Osteoblast (primary cell): ENCODE measurements at places on chromosomes 7 and 10.

- DNase-seq: peak; percentile 52
Observed at GRCh38 chr10:77016278-77016815, 621.3 kb downstream of the KCNMA1 start.

GRCh38 chr7:106775552-106775936 lies 89.5 kb upstream of the PIK3CG start:
- DNase-seq: peak; percentile 85

DNA sequence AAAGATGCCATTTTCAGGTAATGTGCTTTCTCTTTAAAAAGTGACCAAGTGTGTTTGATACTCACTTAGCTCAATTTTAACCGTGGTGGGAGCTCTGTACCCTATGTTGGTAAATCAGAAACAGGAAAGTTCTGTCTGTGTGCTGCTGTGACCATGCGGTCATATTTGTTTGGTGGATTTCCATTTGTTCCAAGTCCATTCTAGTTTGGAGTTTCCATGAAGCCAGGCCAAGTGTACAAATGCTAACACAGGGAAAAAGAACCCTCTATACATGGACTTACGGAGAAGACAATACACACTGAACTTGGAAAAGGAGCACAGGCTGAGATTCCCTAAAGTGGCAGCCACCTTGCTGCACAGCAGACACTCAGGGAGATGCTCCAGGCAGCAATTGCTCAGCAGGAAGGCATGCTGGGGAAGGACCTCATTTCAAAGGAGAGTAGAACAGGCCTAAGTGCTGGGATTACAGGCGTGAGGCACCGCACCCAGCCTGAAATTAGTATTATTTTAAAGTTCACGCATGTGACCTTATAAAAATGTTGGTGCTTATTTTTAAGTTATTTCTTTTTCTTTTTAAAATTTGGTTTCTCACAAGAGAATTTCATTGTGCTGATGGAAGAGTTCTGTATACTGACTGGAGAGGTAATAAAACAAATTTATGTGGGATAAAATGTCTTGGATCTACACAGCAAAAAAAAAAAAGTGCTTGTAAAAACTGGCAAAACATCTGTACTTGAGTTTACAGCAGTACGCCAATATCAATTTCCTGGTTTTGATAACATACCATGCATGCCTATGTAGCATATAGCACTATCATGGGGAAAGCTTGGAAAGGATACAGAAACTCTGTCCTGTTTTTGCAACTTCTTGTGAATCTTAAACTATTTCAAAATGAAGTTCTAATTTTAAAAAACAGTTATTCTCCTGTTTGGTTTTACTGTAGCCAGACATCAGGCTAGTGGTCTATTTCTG lies 436.2 kb downstream of the KCNMA1 start:
- DNase-seq: no peak

DNA sequence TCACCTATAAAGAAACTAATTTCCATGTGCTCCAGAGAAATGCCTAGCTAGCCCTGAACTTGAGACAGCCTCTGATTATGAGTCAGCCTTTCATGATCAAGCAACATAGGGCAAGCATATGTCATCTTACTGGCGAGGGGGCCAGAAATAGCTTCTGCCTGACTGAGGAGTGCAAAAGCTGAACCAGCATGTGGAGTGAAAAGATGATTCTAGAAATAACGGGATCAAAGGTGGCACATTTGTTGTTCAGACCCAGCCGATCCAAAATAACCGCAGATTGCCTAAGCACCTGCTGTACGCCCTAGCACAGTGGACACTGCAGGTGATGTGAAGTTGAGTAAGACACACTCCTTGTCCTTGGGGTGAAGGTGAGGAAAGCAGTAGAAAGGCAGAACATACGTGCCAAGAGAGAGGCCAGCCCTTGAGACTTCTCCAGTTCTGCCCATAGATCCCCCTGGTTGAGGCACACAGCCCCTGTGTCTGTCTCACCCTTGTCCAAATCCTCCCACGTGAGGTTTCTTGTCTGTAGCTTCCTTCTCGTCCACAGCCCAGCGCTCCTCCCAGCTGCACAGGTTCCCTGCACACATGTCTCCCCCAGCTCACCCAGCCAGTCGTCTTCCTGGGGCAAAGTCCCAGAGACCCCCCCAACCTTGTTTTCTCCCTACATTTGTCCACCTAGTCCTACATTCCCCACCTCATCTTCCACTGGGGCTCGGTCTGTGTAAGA lies 2.8 kb upstream of the BCL7B start:
- DNase-seq: peak; percentile 97

DNA sequence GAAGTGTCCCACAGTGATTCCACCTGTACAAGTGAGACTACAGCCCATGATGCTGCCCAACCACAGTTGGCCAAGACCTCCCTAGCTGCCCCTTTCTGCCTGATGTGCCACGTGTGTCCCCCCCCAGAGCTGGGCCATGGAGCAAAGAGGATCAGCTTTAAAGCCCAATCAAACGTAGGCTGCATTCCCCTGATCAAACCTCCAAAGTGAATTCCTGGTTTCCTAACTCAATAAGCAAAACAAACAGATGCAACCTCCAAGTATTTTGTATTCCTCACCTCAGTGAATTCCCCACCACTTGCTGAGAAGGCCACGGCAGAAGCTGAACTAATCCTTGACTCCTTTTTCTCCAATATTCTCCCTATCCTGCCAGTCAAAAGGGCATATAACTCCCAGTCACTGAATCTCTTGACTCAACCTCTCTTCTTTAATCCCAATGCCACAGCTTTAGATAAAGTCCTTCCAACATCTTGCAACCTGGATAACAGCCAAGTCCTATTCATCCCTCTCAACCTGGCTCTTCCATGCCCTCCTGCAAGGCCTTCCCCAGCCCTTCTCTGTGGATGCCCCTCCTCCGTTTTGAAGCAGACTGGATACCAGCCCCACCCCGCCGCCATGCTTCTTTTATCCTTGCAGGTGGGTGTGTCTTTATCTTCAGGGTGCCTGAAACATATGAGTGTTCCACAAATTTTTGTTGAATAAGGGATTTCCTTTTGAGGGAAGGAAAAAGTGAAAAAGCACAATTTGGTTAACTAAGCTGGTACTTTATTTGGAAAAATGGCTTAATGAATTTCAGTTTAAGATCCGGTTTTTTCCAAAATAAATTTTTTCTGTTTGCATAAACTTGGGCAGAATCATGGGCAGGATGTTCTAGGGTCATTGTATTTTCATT lies 285.2 kb upstream of the MKLN1 start:
- peak; percentile 29 for DNase-seq

DNA sequence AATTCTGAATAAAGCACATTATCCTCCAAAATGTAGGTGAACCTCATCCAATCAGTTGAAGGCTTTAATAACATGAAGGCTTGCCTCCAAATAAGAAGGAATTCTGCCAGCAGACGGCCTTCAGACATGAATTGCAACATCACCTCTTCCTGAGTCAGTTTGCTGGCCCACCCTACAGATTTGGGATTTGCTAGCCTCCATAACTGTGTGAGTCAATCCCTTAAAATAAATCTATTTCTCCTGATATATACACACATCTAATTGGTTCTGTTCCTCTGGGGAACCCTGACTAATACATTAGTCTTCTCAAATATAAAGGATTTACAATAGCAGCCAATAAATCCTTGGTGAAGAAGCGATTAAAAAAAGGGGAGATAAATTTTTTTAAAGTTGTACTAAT lies 34.8 kb upstream of the OSBPL3 start:
- DNase-seq: peak; percentile 57

DNA sequence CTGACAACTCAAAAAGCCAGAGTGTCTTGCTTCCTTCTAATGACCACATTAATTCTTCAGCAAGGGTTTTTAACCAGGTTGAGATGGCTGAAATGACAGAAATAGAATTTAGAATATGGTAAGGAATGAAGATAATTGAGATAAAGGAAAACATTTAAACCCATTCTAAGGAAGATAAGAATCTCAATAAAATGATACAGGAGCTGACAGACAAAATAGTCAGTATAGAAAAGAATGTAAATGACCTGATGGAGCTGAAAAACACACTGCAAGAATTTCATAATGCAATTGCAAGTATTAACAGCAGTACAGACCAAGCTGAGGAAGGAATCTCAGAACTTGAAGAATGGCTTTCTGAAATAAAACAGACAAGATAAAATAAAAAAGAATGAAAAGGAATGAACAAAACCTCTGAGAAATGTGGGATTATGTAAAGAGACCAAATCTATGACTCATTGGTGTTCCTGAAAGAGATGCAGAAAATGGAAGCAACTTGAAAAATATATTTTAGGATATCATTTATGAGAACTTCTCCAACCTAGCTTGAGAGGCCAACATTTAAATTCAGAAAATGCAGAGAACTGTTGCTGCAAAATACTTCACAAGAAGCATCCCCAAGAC lies 87.1 kb downstream of the SAMD9 start:
- no peak for DNase-seq

DNA sequence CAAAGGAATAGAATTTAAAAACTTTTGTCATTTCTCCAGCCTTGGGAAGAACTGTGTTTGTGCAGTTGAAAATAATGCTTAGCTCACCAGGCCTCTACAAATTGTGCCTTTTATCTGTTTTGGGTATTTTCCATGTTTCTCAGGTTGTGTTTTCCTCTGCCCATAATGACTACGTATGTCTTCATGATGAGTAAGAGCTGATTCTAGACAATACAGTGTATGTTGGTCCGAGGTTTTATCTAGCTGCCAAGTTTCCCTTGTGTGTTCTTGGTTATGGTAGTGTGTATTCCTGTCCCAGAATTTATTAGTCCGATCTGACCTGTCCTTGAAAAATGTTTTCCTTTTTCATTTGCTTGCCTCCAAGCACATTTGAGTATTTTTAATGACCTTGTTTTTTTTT lies 83.7 kb upstream of the GLCCI1 start:
- DNase-seq: no peak

GRCh38 chr10:79001082-79001885 lies 67.5 kb upstream of the ZMIZ1 start:
- peak; percentile 93 for DNase-seq

GRCh38 chr10:69902835-69903535 lies 101.3 kb downstream of the COL13A1 start:
- peak; percentile 48 for DNase-seq

GRCh38 chr7:43244232-43244631 lies 131.8 kb downstream of the HECW1 start:
- peak; percentile 81 for DNase-seq

- no peak for DNase-seq
Observed at GRCh38 chr7:146864644-146865043, 748.0 kb downstream of the CNTNAP2 start.

DNA sequence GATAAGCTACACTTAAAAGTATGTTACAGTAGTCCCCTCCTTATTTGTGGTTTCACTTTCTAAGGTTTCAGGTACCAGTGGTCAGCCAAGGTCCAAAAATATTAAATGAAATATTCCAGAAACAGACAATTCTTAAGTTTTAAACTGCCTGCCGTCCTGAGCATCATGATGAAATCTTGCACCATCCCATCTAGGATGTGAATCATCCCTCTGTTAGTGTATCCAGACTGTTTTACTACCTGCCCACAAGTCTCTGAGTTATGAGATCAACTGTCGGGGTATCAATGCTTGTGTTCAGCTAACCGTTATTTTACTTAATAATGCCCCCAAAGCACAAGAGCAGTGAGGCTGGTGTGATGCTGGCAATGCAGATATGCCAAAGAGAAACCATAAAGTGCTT lies 11.4 kb downstream of the KDM7A start:
- DNase-seq: peak; percentile 91

DNA sequence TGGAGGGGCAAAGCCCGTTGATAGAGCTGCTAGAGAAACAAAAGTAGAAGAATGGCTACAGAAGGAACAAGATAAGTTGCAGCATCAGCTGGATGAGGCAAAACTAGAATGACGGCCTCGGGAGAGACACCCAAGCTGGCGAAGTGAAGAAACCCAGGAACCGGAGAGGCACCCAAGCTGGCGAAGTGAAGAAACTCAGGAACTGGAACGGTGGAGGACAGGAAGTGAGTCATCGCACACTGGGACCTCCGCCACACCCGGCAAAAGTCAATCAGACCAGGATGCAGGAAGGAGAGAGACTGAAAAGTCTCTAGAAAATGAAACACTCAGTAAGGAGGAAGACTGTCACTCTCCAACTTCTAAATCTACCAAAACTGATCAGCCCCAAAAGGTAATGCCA lies 133.0 kb upstream of the NEBL start:
- no peak for DNase-seq

- DNase-seq: no peak
Observed at GRCh38 chr7:2079332-2080059, 153.2 kb downstream of the MAD1L1 start.

DNA sequence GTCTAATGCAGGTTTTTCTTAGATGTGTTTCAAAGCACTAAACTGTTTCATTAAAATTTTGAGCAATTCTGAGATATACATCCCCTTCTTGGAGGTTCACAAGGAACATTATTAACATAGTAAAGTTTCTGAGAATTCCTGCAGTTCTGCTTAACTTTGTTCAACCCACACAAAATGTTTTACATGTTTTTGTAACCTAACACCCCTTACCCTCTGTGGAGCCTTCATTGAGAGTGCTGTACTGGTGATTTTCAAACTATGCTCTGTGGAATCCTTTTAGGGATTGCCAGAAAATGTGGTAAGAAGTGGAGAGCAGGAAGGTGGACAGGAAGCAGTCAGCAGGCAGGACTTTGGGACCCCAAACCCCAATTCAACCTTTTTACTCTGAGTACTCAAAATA lies 53.6 kb upstream of the ABCB5 start:
- peak; percentile 3 for DNase-seq

DNA sequence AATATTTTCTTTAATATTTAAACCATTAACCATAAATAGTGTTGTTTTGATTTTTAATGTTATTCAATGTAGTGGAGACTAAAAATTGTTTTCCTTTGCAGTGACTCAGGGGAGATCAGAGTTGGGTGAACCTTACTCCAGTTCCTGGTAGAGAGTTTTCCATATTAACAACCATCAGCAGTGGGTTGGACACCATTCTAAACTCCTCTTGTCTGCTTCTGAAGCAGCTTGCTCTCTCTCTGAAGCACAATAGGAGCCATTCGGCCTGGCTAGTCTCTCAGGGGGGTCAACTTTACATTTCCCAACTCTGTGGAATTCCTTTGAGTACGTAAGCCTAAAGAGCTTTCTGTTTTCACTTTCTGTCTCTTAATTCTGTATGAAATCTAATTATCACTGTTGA lies 9.4 kb upstream of the NRG3 start:
- DNase-seq: no peak

DNA sequence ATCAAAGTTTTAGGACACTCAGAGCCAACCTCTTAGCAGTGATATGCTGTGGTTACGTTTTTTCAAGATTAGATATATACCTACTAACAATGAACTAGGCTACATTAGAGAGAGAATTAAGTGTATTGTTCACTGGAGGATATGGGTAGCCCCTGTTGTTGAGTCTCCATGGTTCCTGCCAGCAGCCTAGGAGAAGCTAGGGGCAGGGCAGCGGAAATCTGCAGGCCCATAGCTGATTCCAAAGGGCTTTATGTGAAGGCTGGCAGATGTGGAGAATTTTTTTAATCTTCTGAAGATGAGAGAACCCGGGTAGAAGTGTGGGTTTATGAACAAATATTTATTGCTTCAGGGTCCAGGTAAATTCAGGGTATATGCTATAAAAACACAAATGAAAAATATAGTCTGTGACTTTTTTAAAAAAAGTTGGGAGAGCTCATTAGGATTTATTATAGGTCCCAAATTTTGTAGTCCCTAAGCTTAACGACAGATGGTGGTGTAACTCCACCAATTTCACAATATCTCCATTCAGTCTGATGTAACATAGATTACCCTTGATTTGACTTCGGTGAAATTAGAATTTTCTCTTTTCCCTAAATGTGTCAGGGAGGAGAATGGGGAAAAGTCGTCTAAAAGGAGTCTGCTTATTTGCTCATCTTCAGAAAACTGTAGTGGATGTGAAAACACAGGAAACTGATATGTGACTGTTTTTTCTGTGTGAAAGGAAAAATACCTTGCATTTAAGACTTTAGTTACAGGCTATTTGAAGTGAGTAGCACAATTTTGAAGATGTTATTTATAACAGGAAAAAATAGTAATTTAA lies 163.0 kb upstream of the PPP1R3A start:
- peak; percentile 73 for DNase-seq

GRCh38 chr10:13457958-13458686 lies 70.7 kb downstream of the BEND7 start:
- peak; percentile 77 for DNase-seq
